ENCODE measurements at places on chromosomes 3 and 15. TPM values are rescaled to one million over a fixed set of nuclear protein-coding genes. Genes with fewer than 3 reads are reported as not detected.
A peak's percentile ranks its signal among the peaks of the same experiment; 100 is the strongest.

Gene IQCF5
- total RNA-seq: not detected

Gene HPS3
- total RNA-seq: 32.1 TPM

Gene TTLL13
- not detected for total RNA-seq

Gene PSMD2
- total RNA-seq: 623 TPM

Gene RARRES1
- 0.34 TPM for total RNA-seq

Gene C3orf85
- total RNA-seq: not detected

Gene ADGRG7
- not detected for total RNA-seq

- no peak for DNase-seq
These were observed 44.7 kb downstream of the MBNL1 start for GRCh38 chr3:152313430-152313829.

DNA sequence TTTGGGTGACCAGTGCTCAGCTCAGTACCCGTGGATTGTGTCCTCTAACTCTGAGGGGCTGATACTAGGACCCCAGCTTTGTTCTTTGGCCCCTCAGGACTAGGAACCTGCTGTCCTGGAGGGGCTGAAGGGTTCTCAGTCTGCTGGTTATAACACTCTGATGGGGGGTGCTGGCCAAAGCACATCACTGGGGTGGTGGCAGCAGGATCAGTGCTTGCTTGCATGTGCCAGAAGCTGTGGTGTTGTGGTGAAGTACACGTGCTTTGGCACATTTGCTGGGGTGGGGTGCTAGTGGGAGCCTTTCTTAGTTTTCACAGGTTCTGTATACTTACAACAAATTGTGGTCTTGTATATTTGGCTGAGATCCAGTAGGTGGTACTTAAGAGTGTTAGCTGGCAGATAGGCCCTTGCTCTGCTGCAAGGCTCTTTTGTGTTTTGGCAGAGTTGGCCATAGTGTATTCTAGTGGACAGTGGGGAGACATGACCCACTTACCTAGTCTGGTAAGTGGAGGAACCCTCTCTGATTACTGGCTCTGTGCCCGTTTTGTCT lies 344.3 kb downstream of the EDEM1 start:
- DNase-seq: no peak

- peak; percentile 4 for DNase-seq
These were observed 1036.6 kb downstream of the IGSF11 start for GRCh38 chr3:117998071-117998470.

- no peak for DNase-seq
These were observed 157.2 kb downstream of the PTPRG start for GRCh38 chr3:61718565-61718964.

DNA sequence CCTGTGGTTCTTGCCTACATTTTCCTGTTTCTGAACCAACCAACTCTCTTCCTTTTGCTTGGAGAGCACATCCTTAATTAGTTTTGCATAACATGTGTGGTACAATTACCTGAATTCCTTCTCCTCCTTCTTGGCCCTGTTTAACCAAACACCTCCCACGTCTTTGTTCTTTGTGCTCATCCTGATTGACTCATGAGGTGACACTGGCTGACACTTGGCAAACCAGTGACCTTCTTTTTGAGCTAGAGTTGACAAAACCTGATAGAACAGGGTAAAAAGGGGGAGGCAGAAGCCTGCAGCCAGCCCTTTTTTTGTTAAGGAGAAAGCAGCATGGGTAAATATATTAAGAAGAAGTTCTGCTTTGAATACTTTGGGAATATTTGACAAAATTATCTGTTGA lies 99.2 kb upstream of the SAMMSON start:
- no peak for DNase-seq

GRCh38 chr3:99875581-99875928 lies 57.9 kb downstream of the CMSS1 start:
- DNase-seq: peak; percentile 35

DNA sequence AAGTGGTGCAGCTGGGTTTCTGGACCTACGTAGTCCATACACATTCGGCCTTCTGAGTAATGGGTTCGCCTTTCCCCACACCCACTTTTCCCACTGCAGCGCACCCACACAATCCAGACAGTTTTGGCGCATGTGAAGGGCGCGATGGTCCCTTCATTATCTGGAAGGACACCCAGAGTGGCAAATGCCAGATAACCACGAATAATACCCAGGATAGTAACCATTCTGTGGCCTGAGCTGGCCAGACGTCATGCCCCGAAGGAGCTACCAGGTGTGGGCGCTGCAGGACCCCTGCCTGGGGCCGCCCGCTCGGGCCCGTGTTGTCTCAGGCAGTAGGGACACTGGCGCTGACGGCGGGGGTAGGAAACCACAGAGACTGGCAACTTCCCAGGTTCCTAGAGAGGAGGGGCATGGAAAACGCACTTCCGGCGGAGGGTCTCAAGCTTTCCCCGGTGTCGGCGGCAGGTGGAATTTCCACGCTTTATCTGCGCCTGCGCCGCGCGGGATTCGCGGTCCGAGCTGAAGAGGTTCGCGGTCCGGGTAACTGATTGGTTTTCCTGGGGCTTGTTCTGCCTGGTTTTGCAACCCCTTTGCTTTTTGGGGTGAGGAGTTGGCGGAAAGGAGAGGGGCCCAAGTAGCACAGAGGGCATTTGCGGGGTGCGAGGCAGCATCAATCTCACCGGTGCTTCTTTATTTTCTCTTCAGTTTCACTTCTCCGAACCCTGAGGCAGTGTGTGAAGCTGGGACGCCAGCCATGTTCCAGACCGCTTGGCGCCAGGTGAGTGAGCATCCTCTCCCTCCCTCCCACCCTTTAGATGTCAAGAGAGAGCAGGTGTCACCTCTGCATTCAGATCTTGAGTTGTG lies at the start of gene ZNF620:
Gene ZNF620, plus strand, starts transcription at position 441 of the 864 bp plus-strand sequence. Its CDS starts 314 bp downstream, at position 755.
- no peak for DNase-seq

DNA sequence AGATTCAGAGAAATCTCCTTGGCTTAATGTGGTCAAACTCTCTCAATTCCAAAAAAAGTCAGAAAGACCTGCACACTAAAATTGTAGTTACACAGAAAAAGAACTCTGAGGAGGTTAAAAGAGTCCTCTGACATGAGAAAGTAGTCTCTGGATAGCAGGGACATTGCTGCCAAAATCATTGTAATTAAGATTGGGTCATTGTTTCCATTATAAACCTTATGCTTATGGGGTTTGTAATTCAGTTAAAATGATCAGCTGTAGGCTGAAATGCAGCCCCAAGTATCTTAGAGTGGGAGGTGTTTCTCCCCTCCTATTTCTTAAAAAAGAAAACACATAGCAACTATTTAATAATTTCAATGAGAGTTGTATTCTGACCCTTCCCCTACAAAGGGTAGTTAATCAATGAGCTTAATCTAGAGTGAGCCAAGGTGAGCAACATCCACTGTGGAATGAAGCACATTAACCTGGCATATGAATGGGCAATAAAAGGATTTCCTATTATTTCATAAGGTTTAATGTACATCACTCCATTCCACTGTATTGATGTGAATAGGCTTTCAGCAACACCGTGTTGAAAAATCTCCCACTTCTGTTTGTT lies 406.9 kb downstream of the TIGIT start:
- DNase-seq: no peak

GRCh38 chr3:140311428-140311827 lies 366.4 kb upstream of the TRIM42 start:
- DNase-seq: no peak

DNA sequence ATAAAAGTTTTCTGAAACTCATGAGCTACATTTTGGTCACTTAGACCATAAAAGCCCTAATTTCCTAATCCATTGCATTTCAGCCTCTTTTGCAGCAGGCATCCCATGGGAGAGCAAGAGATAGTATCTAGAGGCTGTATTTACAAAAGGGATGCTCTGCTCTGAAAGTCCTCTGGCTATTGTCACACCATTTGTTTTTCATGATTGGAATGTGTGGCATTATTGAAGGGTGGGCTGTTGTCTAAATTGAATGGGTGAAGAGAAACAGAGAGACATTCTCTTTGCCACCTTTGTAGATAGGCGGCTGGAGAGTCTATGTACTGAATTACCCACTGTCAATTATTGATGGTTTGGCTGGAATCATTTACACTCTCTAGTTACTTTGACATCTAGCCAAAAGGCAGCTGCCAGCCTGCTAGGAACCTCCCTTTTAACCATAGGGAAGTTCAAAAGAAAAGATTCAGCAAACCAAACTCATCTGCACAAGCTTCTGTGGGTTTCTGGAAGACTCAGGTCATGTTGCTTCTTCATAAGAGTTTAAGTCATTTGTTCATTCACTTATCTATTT lies 89.8 kb upstream of the RARB start:
- DNase-seq: no peak

DNA sequence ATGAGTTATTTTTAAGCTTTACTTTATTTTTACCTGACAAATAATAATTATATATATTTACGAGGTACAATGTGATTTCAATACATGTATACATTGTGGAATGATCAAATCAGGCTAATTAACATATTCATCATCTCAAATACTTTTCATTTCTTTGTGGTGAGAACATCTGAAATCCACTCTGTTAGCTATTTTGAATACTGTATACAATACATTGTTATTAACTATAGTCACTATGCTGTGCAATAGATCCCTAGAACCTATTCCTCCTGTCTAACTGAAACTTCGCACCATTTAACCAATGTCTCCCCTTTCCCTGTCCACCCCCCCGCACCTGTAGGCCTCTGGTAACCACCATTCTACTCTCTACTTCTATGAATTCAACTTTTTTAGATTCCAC lies 7.9 kb upstream of the SPPL2A start:
- DNase-seq: no peak

- DNase-seq: no peak
These were observed 8.0 kb downstream of the ALDH1A2 start for GRCh38 chr15:58057559-58057958.

DNA sequence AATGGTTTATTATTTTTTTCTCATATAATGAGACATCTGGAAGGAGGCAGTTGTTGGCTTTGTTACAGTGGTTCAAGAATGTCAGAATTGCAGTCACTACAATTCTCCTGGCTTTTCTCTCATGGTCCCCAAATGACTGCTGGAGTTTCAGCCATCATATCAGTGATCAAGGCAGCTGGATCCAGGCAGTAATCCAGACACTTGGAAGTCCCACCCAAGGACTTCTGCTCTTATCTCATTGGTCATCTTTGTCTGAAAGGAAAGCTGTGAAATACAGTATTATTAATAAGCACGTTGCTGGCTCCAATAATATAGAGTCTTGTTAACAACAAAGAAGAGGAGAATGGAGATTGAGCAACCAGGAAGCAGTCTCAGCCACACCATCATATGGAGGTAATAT lies 22.9 kb upstream of the MED12L start:
- DNase-seq: no peak

DNA sequence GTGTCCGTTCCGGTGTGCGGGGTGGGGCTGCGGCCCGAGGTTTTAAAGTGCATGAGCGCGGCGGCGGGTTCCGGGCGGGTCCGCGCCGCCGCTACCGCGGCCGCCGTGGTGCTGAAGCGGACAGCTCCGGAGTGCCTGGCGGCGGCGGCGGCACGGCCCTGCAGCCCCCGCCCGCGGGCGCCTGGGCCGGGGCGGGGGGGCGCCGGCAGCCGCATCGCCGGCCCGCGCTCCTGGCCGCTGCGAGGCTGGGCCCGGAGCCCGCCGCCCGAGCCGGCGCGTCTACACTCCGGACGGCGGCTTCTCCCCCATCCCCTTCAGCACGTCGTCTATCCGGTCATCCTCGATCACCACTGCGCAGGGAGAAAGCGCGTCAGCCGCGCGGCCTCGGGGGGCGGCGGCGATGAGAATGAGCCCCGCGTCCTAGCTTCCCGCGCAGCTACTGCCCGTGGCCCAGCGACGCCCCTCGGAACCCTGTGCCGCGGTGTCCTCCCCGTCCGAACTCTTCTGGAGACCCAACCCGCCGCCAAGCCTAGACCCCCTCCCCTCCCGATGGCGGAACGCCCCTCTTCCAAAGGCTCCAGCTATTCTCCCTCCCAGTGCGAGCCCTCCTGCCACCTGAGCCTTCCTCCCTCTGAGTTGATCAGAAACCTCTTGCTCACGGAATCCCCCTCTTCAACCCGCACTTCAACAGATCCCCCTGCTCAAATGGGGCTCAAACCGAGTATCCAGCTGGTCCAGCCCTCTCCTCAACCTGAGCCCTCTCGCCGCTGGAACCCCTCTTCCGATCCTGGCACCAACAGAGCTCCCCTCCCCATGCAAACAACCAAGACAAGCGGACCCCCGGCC lies 1.3 kb downstream of the CAMK2N2 start:
- no peak for DNase-seq

DNA sequence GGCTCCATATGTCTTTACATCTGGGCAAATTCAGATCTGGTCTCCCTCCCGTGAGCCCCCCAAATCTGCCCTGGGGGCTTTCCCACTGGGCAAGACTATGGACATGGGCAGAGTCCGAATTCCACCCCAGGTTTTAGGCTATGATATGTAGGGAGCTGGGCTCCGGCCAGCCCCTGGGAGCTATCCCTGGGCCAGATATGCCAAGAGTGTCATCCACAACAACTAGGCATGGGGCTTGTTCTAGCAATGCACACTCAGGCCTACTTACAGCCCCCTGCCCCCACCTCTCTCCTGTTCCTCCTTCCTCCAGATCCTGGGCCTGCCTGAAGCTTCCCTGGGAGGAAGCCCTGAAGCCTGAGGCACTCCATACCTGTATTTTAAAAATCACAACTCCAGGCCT lies 622 bp downstream of the XIRP1 start:
- no peak for DNase-seq

DNA sequence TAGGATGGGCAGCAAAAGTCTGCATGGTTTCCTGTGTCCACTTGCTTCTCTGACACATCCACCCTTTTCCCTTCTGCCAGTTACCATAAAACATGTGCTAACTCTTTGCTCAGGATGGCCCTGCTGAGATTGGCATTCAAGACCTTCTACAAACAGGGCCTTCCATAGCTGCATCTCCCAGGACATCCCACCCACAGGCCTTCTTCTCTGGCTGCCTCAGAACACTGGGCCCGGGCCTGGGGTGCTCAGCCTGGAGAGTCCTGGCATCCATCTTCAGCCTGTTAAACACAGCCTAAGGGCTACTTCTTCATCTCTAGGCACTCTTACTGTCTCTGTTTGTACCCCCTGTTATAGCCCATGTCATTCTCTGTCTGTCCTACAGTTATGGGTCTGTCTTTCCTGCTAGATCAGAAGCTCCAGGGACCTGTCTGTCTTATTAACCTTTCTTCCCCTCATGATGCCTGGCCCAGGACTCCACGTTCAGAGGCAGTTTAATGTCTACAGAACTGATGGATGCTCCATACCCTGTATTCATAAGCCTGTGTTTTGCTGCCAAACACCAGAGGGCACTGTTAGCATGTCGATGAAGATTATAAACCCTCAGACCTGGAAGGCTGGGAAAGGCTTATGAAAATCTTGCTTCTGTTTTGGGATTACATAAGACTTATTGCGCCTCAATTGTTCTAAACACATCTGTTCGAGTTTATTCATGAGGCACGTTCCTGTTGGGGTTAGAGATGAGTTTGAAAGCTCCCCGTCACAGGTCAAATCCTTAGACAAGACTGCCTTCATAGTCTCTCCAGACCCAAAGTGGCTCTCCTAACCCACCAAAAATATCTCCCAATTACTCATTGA lies 16.5 kb downstream of the SEMA3G start:
- peak; percentile 72 for DNase-seq
